ENCODE measurements at places on chromosomes 11 and 22.

GRCh38 chr11:92199991-92200390 is 24.6 kb upstream of the FAT3 start:
- DNase-seq: no peak

- no peak for DNase-seq
These were observed 8.3 kb downstream of the CLCF1 start for GRCh38 chr11:67364783-67365722.

DNA sequence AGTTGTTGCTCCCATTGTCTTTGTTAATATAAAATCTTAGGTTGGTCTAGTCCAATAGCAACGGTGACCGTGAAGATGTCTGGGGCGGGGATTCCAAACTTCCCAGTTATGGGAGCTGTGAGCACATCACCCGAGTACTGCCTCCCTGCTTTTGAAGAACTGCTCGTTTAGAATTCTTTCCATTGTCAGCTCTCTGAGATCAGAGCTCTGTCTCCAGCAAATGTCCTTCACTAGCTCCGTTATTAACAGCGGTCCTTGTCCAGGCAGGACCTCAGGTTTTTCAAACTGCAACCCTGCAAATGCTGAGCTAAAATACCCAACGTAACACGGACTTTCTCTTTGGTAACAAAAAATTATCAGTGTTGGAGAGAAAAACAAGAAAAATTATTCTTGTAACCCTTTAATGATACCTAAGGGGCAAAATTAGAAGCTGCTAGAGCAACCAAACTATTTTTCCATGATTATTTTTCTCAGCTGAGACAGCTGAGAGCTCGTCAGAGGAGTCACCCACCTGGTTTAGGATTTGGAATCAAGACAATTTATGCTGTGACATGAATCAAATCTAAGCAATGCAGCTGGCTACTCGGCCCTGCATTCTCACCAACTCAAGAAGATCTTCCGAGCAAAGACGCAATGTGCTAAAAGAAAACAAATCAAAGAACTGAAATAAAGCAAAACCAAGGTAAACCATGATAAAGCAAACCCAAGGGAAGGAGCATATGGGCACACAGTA is 15.1 kb upstream of the EFCAB6 start:
- DNase-seq: no peak

DNA sequence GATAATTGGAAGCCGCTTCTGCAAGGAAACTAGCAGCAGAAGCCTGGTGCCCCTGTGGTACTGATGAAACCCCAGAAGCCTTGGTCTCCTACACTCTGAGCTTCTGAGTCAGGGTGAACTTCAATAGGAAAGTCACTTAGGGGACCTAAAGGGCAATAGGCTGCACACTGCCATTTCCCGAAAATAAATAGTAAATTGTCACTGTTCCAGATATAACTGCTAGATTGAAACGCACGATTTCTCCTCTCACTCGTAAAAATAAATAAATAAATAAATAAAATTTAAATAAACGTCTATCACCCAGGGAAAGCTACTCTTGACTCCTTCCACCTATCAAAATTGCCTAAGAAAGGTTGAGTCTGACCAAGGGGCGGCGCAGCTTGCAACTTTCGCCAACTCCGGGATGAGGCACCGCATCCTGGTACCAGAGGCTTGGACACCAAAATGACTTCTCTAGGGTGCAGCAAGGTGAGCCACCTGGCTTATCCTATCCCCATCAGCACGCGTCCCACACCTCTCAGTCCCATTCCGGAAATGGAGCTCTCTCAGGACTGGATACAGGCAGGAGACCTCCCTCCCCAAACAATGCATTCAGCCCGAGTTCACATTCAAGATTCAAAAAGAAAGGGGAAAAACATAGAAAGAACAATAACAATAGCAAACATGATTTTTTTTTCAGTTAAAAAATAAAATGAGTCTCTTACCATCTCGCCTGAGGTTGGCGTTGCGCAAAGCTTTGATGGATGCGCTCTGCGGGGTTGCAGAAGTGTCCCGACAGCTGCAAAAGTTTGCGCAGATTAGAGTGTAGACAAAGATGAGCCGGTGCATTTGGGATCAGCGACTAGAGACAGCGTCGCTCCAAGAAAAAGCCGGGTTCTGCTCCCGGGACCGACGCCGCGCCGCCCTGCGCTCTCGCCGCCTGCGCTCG is 583 bp downstream of the PDGFD start:
- DNase-seq: no peak
